ENCODE measurements at places on chromosomes 2 and 18.

- DNase-seq, result no peak
Observed at GRCh38 chr2:60490848-60491247, 62.6 kb downstream of the BCL11A start.

- no peak for DNase-seq
Observed at GRCh38 chr2:216235462-216235861, 126.3 kb downstream of the XRCC5 start.

GRCh38 chr2:25521126-25521525 is 152.3 kb downstream of the DTNB start:
- no peak for DNase-seq

GRCh38 chr2:86832334-86833096 is 29.2 kb downstream of the CD8B start:
- no peak for DNase-seq

DNA sequence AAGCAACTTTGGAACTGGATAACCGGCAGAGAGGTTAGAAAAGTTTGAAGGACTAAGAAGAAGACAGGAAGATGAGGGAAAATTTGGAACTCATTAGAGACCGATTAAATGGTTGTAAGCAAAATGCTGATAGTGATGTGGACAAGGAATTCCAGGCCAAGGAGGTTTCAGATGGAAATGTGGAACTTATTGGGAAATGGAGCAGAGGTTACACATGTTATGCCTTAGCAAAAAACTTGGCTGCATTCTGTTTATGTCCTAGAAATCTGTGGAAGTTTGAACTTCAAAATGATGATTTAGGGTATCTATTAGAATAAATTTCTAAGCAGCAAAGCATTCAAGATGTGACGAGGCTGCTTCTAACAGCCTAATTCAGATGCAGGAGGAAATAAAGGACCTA is 675.1 kb upstream of the SYT4 start:
- no peak for DNase-seq

DNA sequence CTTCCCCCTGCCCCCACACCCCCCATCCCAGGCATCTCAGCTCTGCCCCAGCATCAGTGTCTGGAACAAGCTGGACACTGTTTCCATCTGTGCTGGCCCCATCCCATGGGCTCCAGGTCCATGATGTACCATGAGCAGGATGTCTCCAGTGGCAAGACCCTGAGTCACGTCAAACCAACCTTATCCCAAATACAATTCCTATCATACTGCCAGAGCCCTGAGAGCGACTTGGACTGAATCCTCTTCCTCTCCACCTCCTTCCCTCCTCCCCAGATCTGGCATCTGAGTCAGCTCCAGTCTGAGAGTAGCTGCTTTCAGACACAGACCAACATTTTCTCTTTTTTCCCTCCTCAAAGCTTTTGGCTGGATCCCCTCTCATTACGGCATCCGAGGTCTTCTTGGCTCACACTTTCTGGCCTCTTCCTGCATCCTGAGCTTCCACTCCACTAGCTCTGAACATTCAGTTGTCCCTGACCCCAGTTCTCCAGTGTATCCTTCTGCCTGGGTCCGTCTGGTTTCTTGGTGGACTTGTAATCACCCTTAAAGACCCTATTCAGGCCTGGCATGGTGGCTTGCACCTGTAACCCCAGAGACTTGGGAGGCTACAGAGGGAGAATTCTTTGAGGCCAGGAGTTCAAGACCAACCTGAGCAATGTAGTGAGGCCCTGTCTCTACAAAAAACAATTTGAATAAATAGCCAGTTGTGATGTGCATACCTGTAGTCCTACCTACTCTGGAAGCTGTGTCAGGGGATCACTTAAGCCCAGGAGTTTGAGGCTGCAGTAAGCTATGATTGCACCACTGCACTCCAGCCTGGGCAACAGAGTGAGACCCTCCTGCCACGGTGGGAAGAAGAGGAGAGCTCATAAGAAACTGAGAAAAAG is 68.3 kb downstream of the ACKR3 start:
- no peak for DNase-seq

DNA sequence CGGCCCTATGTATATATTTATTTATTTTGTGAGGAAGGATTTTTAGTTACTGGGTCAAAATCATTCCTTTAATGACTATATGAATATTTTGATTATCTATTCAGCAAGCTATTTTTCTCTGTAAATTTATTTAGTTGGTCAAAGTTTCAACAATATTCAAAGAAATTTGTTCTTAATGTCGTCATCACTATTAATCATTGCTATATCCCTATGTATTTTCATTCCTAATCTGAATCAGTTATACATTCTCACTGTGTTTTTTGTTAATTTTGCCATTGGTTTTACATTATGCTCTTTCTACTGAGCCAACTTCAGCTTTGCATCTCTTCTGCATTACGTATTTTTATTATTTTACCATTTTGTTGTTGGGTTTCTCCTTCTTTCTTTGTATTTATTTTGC is 105.7 kb downstream of the CCDC178 start:
- DNase-seq, result no peak

- no peak for DNase-seq
Observed at GRCh38 chr18:370751-371608, 103.1 kb upstream of the THOC1 start.

Data from NCI-H526 (cell line).